GM04504 (cell line): ENCODE measurements at places on chromosomes 4 and X.

DNA sequence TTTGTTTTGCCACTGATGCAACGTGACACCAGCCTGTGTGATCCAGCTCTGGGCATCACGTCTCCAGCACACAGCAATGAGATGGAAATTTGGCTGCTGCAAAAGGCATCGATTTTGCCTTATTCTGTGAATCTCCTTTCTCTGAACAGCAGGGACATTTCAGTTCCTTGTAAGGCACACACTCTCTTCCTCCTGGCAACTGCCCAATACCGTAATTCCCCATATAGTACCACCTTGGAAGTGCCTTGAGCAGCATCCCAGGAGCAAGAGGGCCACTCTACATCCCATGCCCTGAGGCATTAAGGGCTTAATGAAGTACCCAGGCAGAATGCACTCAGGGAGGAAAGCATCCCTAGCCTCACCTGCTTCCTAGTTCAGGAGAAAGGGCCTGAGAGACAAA lies 10.5 kb upstream of the MAMLD1 start:
- DNase-seq = no peak

GRCh38 chr4:36551697-36552214 lies 270.3 kb downstream of the DTHD1 start:
- no peak for DNase-seq

DNA sequence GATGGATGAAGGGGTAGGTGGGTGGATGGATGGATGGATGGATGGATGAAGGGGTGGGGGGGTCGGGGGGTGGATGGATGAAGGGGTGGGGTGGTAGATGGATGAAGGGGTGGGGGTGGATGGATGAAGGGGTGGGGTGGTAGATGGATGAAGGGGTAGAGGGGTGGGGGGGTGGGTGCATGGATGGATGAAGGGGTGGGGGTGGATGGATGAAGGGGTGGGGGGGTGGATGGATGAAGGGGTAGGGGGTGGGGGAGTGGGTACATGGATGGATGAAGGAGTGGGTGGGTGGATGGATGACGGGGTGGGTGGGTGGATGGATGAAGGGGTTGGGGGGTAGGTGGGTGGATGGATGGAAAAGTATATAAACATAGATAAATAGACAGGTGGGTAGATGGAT lies 74.2 kb downstream of the PRKX start:
- no peak for DNase-seq

DNA sequence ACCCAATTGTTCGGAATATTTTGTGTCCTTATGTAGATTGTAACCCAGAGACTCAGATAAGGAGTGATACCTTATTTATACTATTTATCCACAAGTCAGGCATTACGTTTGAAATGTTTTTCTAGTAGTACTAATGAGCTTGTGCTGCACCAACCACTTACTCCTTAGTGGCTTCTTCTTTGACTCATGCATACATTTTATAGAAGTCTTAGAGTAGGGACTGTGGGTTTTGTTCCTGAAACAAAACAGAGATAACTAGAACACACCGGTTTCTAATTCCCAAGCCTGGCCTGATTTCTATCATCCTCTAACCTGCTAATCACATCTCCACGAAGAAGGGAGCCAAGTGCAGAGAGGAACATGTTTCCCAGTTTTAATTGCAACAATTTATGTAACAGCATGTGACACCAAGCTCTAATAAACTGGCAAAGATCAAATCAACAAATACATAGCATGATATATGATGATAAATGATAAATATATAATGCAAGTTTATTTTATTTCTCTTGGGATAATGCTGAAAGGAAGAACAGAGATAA lies 32.3 kb downstream of the MGARP start:
- no peak for DNase-seq

- no peak for DNase-seq
Observed at GRCh38 chr4:136562834-136563233, 969.5 kb downstream of the PCDH18 start.

- no peak for DNase-seq
Observed at GRCh38 chr4:149793459-149793858, 22.2 kb downstream of the IQCM start.

DNA sequence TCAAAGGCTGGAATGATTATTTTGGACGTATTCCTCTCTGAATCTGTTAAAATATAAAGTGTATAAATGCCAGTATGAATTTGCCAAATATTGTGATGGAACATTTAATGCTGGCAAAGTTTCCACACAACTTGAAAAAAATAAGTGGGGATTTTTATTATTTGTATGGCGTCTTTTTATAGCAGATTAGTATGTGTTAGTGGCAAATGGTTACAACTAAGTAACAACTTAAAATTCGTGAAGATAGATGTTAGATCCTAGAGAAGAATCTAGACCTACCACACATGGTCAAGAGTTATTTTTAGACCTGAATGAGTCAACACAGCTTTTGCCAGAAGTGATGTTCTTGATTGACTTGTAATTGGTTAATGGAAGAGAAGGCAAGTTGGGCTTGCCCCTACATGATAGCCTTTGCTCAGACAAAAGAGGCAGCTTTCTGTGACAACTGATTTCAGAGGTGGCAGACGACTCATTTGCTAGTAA lies 4.8 kb downstream of the CPE start:
- DNase-seq = no peak

DNA sequence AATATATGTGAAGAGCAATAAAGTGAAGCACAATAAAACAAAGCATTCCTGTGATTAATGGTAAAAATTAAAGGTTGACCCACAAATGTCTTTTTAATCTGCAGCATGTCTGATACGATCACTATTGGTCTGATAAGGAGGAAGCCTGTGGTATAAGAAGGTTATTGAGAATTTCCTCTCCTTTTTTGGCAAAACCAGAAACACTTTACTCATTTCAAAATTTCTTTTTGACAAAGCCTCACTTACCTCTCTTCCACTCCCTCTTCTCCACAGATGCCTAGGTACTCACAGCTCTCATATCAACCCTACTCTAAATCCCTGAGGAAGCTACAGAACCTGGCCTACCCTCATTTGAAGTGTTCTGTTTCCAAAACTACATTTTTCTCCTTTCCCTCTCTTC lies 56.1 kb downstream of the TSPAN5 start:
- no peak for DNase-seq

DNA sequence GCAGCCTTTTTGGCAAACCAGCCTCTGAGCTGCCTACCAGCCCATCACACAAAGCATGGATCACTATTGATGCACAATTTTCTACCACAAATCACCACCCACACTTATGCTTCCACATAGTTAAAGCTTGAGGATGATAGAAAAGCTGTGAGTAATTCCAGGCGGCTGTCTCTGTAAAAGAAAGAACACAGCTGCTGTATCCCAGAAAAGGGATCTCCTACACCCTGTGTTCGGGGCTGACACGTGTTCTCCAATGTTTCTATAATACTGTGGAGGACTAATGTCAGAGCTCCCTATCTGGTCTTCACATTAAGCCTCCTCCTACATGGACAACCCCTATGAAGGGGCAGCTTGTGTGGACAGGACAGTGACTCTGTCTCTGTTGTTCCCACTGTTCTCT lies 12.5 kb upstream of the BRS3 start:
- DNase-seq = no peak

DNA sequence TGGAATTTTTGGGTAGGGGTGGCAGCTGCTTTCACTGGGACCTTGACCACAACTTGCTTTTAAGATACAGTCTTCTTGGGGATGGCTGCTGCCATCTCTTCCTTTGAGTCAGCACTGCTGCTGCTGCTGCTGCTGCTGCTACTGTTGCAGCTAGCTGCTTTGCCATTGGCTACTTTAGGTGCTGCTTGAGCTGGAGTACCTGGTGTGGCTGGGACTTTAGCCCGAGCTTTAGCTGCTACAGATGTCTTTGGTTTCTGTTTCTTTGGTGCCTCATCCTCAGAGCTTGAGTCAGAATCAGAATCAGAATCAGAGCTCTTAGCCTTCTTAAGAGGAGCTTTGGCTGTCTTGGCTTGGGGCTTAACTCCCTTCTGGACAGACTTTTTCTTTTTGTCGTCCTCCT lies 52.2 kb downstream of the FAM9B start:
- DNase-seq = no peak
